ENCODE measurements at places on chromosomes 1 and 21. TPM values are rescaled to one million over a fixed set of nuclear protein-coding genes. Genes with fewer than 3 reads are reported as not detected.
A peak's percentile ranks its signal among the peaks of the same experiment; 100 is the strongest.

The TFF2 gene
- total RNA-seq: not detected

The PPIH gene
- total RNA-seq: 105 TPM

The REN gene
- total RNA-seq: not detected

The ESPN gene
- total RNA-seq: 0.99 TPM

The BTBD19 gene
- total RNA-seq: 5.6 TPM

The KDM1A gene
- 75.2 TPM for total RNA-seq

The HPDL gene
- total RNA-seq: 39.8 TPM

The KDF1 gene
- 0.27 TPM for total RNA-seq

DNA sequence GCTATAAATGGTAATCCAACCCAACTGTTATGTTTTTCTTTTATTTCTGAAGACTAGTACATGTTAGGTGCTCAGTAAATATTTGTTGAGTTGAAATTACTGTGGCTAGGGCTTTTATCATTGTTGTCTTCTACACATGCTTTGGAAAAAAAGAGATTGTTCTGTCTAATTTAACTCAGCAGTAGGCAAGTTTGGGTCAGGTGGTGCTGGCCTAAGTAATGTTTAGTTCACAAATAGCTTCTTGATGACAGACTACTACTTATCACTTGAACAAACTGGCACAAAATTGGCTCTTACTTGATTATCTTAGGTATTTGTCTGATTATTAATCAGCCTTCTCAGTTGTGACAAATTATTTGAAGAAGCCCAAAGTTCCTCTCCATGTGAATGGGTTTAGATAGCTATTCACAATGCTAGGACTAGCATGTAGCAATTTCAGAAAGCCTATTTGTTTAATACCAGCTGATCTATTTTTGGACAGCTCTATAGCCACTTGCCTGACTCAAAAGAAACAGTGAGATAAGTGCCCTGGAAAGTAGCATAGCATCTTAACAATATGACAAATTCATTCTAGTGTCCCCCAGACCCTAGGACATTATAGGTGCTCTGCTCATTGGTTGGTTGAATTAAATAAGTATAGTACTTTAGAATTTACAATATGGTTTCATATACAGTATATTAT, 32.6 kb downstream of the TMEM200B start:
- no peak for DNase-seq

- no peak for DNase-seq
Observed at GRCh38 chr1:23745515-23745914, 2.2 kb downstream of the ELOA start.

DNA sequence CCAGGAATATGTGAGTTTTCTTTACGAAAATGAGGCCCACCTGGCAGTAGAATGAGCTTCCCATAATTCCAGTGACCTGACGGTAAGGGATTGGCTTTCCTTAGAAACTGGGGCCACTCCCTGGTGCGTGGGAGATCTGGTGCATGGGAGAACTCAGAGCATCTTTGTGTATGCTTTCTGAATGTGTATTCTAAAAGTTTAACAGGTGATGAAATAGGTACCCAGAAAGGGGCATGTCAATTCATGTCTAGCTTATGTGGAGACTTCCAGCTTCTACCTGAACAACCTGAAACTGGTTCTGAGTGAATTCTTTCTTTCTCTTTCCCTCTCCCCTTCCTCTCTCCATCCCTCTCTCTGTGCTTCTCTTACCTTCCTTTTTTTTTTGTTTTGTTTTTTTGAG, 15.2 kb upstream of the FCRLA start:
- no peak for DNase-seq

DNA sequence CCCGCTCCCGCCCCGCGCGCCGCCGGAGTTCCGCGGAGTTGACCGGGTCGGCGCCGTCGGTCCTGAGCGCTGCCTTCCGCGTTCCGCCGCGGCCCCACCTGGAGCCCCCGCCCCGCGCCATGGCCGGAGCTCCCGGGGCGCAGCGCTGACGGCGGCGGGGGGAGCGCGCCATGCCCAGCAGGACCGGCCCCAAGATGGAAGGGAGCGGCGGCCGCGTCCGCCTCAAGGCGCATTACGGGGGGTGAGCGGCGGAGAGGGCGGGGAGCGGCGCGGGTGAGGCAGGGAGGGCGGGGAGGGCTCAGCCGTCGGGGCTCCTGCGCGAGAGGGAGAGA, 216 bp downstream of the PRKCZ start:
- DNase-seq: peak; percentile 52

DNA sequence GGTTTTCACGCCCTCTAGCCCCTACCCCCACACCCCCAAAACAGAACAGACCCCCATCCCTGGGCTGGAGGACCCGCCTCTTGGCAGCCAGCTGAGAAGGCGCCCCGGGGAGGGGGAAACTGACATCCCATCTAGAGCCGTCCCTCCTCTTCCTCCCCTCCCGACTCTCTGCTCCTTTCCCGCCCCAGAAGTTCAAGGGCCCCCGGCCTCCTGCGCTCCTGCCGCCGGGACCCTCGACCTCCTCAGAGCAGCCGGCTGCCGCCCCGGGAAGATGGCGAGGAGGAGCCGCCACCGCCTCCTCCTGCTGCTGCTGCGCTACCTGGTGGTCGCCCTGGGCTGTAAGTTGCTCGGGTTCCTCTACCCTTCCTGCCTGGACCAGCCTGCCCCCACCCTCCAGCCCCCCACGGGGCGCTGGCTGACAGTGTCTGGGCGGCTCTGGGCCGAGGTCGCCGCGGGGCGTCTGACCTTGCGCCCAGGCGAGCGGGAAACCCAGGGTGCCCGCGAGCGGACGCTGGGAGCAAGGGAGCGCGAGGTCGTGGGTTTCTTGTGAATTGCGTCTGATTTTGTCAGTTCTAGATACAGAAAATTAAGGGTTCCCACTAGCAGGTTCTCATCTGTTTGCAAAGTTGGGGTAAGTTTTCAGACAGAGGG, 618 bp downstream of the JAM2 start:
- DNase-seq: peak; percentile 64

DNA sequence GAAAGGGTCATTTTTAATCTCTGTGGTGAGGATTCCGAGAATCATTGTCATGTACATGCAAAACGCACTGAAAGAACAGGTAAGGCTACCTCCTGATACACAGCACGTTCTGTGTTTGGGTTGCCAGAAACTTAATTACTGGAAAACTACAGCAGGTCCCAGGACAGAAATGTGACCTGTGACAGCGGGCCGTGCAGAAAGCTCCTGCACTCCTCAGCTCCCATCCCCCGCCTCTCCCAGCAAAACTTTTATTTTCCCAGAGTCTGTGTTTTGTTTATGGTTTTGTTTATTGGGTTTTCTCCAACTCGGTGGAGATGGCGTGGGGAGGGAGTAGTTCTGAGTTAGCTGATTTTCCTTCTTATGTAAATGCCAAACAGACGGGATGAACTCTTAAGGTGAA, 44.7 kb downstream of the SLC44A3 start:
- no peak for DNase-seq

- DNase-seq: no peak
Observed at GRCh38 chr21:36611379-36611778, 87.5 kb upstream of the SIM2 start.

DNA sequence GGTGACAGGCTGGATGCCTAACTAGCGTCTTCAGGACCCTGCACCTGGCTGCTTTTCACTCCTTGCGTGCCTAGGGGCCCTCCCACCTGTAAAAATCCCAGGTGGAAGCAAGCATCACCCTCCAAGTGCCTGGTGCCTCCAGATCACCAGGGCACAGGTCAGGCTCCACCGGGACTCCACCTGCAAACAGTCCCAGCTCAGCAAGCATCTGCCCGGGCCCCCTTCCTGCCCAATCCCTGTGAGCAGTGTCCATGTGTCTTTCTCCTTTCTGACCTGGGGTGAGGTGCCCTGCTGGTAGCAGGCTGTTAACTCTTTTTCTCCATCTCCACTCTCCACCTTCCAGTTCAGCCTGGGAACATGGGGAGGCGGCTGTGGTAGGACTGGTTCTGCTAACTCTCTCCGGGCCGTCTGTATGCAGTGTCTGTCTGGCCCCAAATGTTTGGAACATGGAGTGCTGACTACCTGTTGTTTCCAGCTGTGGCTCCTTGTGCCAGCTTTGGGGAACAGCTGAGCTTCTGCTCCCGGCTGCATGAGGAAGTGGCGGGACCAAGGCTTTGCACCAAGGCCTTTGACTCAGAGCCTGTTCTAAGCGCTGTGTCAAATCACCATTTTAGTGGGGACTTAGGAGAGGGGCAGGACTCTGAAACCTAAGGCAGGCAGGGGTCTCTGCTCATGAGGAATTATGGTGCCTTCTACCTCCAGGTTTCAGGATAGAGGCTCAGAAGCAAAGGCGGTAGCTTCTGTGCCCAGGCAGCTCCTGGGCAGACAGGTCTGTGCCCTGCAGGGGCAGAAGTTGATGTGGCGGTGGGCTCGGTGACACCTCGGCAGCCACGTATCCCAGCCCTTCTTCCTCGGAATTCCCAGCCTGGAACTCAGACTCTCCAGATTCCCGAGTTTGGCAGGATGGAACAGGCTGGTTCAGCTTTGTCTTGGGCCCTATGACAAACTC, 5.5 kb downstream of the GPR137B start:
- DNase-seq: no peak

GRCh38 chr21:25955646-25956045, 214.9 kb downstream of the APP start:
- no peak for DNase-seq

DNA sequence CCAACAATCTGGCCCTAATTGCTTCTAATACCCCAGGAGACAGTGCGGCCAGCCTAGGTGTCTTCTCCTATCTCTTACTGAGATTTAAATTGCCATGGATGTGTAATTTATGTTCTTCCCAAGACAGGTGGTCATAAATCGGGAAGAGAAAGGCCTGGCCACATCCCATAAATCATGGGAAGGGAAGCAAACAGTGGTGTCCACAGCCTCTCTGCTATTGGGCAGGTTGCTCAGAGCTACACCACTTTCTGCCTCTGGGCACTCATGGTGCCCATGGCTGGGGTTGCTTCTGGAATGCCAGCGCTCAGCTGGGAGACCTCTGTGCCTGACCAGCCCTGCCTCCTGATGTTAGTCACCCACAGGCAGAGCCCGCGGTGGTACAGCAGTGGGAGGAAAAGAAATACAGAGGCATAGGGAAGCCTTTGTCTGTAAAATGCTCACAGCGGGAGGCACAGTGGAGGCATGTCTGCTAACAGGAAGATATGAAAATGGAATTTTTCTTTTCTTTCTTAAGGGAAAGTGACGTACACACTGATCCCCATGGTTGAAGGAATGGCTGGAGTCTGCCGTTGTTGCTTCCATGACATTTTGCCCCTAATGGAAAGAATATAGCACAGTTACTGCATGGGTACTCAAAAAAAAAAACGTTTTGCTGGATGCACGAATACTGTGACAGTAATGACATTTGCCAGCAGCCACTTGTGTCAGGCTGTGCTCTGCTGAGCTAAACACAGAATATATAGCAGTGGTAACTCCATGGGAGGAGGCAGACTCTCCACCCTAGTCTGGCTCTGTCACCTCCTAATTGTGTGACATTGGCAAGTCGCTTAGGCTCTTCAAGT, 21.9 kb downstream of the MTARC1 start:
- DNase-seq: no peak

GRCh38 chr1:35178874-35179380, 14.0 kb downstream of the SFPQ start:
- DNase-seq: no peak

DNA sequence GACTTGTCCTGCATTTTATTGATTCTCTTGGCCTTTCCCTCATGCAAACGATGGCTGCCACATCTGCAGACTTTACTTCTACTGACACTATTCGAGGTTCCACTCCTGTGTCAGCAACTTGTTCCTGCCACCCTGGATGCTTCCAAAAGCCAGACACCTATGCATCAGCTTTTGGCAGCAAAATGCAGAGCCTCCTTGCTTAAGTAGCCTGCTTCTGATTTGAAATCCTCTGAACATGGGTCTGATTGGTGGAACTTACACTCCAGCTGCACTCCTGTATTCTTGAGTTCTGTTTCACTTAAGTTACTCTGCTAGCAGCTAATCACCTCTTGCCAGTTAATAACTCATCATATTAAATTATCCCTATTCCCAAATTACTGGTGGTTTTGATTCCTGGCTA, 152.1 kb upstream of the FMN2 start:
- no peak for DNase-seq

DNA sequence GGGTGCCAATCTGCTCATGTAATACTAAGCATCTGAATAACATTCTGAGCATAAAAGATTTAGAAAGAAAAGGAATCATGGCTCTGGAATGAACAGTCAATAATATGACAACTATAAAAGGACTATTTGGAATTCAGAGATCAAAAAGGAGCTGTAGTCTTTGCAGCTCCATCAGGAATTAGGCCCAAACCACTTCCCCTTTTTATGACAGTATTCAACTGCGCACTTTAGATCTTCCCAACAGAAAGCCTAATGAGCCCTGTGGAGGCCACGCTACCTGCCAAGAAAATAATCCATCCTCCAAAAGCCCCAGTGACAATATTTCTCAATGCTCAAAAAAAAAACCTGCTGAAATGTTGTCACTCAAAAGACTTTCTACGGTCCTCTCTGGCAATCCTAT, 163.2 kb downstream of the SNX7 start:
- DNase-seq: no peak

GRCh38 chr1:58783993-58784757, at the start of gene JUN:
JUN (minus strand) TSS chr1:58784047; CDS start chr1:58783070, 977 bp downstream.
- DNase-seq: peak; percentile 99

- peak; percentile 97 for DNase-seq
Observed at GRCh38 chr1:151346769-151347522, at the start of gene RFX5. RFX5 (minus strand) TSS chr1:151347252; CDS start chr1:151346320, 932 bp downstream.

GRCh38 chr1:34378968-34379856, 202.5 kb downstream of the C1orf94 start:
- DNase-seq: no peak

- no peak for DNase-seq
Observed at GRCh38 chr1:39890273-39890672, 7.0 kb upstream of the TRIT1 start.

DNA sequence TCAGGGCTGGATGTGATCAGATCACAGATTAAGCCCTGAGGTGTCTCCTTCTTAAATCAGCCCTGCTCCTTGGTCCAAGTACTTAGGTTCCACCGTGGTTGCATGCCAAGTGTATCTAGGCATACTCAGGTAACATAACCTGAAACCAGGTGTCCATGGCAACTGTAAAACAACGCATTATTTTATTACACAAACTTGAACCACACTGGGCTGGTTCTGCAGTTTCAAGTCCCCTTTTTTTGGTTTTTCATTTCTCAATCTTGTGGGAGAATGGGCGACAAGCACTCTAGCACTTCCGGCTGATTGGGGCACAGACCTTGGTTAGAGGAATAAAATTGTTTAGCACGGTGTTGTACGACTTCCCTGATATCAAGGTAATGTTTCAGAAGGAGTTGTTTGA, 65.2 kb downstream of the GBP6 start:
- no peak for DNase-seq

GRCh38 chr1:209770636-209771415, 13.5 kb downstream of the C1orf74 start:
- no peak for DNase-seq

- no peak for DNase-seq
Observed at GRCh38 chr1:11483581-11484320, 4.8 kb downstream of the DISP3 start.

GRCh38 chr1:154578058-154578418, 10.5 kb downstream of the CHRNB2 start:
- no peak for DNase-seq

DNA sequence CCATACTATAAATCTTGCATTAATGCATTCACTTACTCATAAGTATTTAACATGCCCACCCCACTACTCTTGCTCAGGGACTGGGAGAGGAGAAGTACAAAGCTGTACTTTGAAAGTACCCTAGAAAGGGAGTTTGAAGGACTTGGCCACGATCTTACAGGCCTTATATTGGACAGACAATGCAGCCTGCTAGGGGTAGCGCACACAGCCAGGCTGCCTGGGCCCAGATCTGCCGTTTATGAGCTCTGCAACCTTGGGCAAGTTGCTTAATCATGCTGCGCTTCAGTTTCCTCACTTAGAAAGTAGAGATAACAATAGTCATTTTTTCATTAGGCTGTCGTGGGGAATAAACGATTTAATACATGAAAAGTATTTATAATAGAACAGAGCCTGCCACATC, 110.1 kb downstream of the CDC7 start:
- no peak for DNase-seq
